ENCODE measurements at places on chromosomes 1 and 21.
A peak's percentile ranks its signal among the peaks of the same experiment; 100 is the strongest.

DNA sequence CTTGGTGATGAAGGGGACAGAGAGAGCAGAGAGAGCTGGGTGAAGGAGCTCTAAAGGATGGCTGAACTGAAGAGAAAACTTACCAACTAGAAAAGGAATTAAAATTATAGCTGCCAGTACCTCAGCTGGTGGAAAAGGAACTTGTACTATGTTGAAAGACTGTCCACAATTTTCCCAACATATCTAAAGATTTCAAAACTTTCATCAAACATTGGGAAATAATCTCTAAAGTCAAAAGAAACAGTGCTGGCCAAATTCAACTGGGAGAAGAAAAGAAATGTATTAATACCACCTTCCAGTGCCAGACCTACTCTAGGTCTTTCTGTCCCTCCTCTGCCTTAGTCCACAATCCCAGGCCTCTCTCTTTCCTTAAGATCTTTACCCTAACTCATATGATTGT, 6.1 kb downstream of the SMG5 start:
- no peak for DNase-seq

DNA sequence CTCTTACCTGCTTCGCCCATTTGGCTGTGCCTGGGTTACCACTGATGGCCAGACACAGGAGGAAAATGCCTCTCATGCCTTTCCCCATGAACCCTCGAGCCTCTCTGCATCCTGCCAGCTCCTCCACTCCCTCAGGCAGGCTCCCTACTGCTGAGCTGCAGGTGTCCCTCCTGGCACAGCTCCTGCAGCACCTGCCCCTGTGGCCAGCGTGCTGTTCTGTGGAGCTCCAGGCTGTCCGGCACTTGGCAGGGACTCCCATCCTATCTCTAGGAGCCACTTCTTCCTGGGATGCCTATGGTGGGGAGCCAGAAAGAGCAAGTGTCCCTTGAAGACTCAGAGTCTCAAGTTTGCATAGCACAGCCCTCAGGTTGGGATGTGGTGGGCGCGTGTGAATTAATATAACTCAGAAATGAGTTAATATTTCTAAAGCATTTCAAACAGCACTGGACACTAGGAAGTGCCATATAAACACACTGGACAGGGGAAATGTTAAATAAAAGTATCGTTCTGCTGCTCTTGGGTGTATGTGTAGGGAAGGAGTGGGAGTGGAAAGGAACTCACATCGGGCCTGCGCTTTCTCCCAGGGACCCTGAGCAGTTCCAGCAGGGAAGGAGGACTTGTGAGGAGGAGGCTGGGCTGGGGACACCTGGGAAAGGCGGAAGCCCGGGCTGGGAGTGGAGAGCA, 2.7 kb downstream of the LRRC71 start:
- no peak for DNase-seq

DNA sequence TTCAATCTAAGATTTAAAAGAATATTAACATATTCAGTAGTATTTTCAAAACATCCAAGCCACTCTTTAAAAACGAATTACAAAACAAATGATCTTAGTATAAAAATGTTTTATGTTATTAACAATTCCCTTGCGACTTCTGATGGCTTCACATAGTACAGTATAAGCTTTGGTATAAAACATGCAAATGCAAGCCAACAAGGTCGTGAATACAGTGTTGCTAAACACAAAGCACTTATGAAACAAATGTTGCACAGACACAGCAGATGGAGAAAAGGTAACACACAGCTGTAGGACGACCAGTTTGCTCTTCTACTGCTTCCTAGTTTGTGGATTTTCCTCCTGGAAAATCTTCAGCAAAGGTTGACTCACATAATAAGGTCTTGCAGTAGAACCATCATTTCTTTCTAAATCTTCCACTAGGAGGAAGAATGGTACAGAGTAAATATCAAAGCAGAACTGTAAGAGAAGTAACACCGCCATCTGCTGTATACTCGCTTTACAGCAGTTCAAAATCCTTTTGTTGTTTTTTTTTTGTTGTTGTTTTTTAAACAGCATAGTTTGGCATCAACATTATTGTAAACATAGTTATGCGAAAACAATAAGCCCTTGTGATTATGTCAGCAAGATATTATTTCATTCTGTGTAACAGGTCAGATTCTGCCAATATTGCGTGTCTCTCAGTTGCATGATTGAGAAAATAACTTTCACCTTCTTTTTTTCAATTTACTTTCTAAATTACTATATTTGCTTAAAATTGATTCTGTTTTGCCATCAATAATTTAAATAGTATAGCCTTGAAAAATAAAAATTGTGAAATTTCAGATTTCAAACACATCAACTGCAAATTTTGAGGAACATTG, 69.5 kb downstream of the LHX8 start:
- no peak for DNase-seq

DNA sequence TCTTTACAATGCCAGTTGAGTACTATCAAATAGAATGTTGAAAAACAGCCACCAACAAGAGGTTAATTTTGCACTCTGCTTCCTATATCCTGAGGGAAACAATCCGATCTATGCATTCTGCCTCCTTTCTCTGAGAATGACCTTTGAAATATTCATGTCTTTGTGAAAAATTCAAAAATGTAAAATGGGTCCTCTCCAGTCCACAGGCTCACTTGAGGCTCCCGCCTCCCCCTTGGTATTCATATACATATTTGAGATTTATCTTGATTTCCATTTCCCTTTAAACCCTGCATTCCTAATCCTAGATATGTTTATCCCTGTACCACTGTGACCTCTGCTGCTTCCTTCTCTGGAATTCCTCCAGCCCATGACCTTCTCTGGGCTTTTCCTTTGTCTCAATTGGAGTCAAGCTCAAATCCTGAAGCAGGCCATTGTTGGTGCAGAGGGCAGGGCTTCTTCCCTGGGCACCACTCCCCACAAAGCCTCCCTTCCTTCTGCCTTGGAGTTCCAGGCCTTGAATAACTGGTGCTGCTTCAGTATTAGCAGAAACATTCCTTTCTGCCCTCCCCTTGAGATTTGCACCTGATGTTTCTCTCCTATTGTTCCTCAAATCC, 296.8 kb downstream of the PBX1 start:
- DNase-seq, result no peak

- DNase-seq, result no peak
Measured at GRCh38 chr1:44049839-44050238, 18.6 kb upstream of the SLC6A9 start.

- no peak for DNase-seq
Measured at GRCh38 chr1:194225821-194226220, 1039.4 kb upstream of the B3GALT2 start.

- no peak for DNase-seq
Measured at GRCh38 chr1:24969596-24970398, 39.7 kb upstream of the RUNX3 start.

GRCh38 chr1:77370161-77370560, 88.3 kb downstream of the AK5 start:
- DNase-seq, result no peak

DNA sequence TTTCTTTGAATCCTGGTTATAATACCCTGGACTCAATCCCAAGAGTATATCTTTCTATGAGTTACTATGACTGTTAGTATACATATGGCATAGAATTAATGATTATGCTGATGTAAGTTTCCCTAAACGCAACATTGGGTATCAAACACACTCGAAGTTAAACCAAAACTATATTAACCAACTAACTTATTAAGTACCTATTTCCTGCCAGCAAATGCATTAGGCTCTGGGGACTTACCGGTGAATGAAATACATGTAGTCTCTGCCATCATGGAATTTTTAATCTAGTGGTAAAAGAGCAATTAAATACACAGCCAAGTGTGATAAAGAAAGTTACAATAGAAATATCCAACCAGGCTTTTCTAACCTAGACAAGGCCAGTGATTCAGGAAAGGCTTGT, 193.6 kb upstream of the ADGRL2 start:
- DNase-seq, result no peak

GRCh38 chr1:43307458-43308158, 6.8 kb downstream of the TIE1 start:
- DNase-seq, result no peak

GRCh38 chr21:43854773-43855633, 10.0 kb upstream of the AGPAT3 start:
- peak; percentile 53 for DNase-seq

GRCh38 chr1:43423672-43424550, 29.8 kb downstream of the HYI start:
- DNase-seq, result no peak

DNA sequence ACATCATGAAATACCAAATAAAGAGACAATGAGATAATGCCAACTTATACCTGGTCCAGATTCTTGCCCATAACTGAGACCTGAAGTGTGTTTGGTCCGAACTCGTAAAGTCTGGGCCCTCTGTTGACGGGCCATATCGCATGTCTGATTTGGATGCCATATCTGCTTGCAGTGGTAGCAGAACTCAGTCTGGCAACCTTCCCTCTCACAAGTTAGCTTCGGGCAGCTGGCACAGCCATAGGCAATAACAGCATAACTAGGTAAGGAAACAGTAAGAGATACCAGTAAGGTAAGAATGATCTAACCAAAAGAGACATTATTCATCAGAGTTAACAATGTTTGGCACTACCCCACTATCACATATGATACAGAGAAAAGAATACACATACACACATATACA, 15.1 kb downstream of the RNF19B start:
- DNase-seq, result no peak

GRCh38 chr21:15837645-15838044, 107.9 kb downstream of the USP25 start:
- DNase-seq, result no peak

GRCh38 chr1:46605232-46605631, 1.2 kb upstream of the MKNK1 start:
- DNase-seq, result no peak

- DNase-seq, result no peak
Measured at GRCh38 chr1:150002217-150002616, 8.3 kb downstream of the OTUD7B start.

DNA sequence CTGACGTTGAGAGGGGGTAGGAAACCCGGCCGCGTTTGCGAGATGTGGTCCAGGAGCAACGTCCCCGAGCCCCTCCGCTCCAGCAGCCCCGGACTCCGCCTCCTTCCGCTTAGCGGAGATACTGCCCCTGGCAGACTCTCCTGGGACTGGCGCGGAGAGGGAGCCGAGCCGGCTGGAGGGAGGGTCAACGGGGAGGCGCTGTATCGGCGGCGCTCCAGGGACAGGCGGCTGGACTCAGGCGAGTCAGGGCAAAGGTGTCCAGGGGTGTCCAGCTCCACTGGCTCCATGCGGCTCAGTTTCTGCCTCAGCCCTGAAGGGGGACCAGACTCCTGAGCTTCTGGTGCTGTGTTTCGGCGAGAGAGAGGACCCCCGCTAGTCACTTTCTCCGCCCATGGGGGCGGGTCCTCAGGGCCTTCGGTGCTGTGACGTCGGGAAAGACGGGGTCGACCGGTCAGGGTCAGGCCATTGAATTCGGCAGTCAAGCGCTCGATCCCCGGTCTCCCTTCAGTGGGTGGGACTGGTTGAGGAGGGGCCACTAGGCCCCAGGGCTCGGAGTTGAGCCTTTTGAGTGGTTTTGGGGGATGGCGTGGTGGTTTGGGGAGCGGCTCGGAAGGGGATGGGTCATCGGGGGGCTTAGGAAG, 2.8 kb upstream of the LIX1L start:
- DNase-seq, result peak; percentile 59

GRCh38 chr1:58402444-58402843, 144.1 kb downstream of the OMA1 start:
- no peak for DNase-seq

DNA sequence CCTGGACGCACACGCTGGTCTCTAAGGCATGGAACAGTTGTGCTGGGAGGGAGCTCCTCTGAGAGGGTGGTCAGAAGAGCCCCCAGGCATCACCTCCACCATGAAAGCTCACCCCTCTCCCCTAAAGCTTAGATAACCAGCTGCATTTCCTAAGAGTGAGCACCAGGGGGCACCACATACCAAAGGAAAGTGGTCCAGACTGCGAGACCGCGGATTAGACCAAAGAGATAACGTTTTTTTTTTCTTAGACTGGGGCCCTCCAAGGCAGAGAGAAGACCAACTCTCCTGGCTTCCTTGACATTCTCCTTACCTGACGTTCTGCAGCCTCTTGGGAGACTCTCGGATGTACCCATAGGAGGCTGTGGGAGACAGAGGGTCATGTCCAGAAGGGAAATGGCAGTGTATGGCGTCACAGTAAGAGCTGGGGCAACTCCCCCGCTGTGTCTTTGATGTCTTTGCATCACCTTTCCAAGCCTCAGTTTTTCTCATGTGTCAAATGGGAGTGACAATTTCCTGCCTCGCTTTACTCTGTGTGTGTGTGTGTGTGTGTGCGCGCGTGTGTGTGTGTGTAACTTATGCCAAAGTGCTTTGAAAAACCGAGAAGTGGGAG, 12.3 kb upstream of the IFNLR1 start:
- no peak for DNase-seq

GRCh38 chr1:6842301-6842700, 57.0 kb downstream of the CAMTA1 start:
- no peak for DNase-seq

- no peak for DNase-seq
Measured at GRCh38 chr1:110062612-110063011, 7.9 kb downstream of the ALX3 start.

GRCh38 chr1:158103861-158104522, 76.7 kb upstream of the CD1D start:
- no peak for DNase-seq

DNA sequence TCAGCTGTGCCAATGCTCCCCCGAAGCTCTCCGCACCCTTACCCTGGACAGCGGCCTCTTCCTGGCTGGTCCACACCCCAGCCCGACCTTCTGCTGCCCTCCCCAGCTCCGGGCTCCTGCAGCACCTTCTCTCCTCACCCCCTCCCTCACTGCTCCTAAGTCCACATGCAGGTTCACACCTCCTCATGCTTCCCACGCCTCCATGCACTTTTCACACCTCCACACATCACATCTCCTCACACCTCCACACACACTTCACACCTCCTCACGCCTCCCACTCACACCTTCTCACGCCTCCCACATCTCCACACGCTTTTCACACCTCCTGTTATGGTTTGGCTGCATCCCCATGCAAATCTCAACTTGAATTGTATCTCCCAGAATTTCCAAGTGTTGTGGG, 18.9 kb downstream of the GPR137B start:
- no peak for DNase-seq

GRCh38 chr1:168455764-168456163, 88.0 kb downstream of the XCL2 start:
- DNase-seq, result no peak

GRCh38 chr1:17393230-17393629, 21.2 kb downstream of the PADI6 start:
- DNase-seq, result no peak

DNA sequence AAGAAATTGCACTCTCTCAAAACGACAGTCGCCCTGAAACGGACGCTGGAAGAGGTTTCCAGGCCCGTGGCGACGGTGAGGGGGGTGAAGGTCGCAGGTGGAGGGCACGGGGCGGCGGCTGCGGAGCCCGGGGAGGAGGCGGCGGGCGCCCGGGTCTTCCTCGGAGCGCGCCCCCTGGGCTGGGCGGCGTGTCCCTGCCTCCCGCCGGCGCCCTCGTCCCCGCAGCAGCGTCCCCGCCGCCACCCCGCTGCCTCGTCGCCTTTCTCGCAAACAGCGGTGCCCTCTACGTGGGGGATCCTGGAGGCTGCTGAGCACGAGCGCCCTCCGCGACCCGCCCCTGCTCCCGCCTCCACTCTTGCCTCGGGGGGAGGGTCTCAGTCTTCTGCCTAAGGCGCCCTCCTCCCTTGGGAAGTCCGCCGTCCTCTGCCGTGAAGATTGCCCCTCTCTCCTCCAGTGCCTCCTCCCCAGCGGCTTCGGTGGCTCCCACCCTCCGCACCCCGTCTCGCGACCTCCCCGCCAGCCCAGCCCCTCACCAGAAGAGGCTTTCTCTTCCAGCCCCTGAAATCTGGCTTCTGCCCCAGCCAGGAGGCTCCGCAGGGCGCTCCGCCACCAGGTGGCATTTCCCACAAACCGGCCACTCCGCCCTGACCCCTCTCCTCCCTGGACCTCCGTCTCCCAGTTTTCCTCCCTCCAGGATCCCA, 227.4 kb downstream of the SDCCAG8 start:
- no peak for DNase-seq
